Stomach (tissue), 19 donors: ENCODE measurements at places on chromosomes 2 and 18. TPM values are rescaled to one million over a fixed set of nuclear protein-coding genes. Genes with fewer than 3 reads are reported as not detected.
A peak's percentile ranks its signal among the peaks of the same experiment; 100 is the strongest.

GRCh38 chr18:24585996-24586566 is 125.6 kb downstream of the HRH4 start:
- no peaks in the 10 kb centered on the region for H3K36me3 ChIP-seq
- H3K27ac ChIP-seq, result no peak overlapping the region
- no peaks in the 10 kb centered on the region for H3K4me1 ChIP-seq
- no peak overlapping the region for H3K4me3 ChIP-seq

GRCh38 chr2:28415010-28415409 is 22.4 kb downstream of the FOSL2 start:
- no peaks in the 10 kb centered on the region for H3K27me3 ChIP-seq
- no peak overlapping the region for H3K4me3 ChIP-seq
- peaks cover 62% of the 10 kb centered on the region for H3K36me3 ChIP-seq
- H3K27ac ChIP-seq, result no peak overlapping the region

- H3K27ac ChIP-seq, result no peak overlapping the region
- H3K27me3 ChIP-seq, result peaks cover 99% of the 10 kb centered on the region
- H3K36me3 ChIP-seq, result no peaks in the 10 kb centered on the region
These were observed 1.4 kb upstream of the KIF1A start for GRCh38 chr2:240821429-240821778.

GRCh38 chr18:77057006-77057395 is 75.6 kb downstream of the MBP start:
- no peak overlapping the region for H3K4me3 ChIP-seq
- H3K4me1 ChIP-seq, result peaks cover 96% of the 10 kb centered on the region
- DNase-seq, result no peak
- H3K27me3 ChIP-seq, result no peaks in the 10 kb centered on the region

DNA sequence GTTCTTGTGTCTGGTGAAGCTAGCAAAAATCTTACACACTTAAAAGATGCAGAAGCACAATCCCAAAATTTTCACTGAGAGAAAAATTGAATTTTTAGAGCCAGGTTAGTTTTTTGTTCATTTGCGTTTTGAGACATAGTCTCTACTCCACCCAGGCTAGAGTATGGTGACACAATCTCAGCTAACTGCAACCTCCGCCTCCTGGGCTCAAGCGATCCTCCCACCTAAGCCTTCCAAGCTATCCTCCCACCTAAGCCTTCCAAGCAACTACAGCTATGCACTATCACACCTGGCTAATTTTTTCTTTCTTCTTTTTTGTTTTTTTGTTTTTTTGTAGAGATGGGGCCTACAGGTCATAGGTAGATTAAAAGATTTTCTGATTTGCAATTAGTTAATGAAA is 113.1 kb upstream of the RAB6C start:
- DNase-seq, result no peak
- no peak overlapping the region for H3K27ac ChIP-seq
- no peaks in the 10 kb centered on the region for H3K4me1 ChIP-seq
- no peaks in the 10 kb centered on the region for H3K36me3 ChIP-seq
- H3K4me3 ChIP-seq, result no peak overlapping the region
- H3K27me3 ChIP-seq, result no peaks in the 10 kb centered on the region

DNA sequence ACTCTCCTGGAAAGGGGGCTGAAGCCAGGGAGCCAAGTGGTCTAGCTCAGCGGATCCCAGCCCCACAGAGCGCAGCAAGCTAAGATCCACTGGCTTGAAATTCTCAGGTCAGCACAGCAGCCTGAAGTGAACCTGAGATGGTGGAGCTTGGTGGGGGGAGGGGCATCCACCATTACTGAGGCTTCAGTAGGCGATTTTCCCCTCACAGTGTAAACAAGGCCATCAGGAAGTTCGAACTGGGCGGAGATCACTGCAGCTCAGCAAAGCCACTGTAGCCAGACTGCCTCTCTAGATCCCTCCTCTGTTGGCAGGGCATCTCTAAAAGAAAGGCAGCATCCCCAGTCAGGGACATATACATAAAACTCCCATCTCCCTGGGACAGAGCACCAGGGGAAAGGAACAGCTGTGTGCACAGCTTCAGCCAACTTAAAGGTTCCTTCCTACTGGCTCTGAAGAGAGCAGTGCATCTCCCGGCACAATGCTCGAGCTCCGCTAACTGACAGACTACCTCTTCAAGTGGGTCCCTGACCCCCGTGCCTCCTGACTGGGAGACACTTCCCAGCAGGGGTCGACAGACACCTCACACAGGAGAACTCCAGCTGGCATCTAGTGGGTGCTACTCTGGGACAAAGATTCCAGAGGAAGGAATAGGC is 282.3 kb upstream of the EPC2 start:
- H3K4me1 ChIP-seq, result no peaks in the 10 kb centered on the region
- H3K27me3 ChIP-seq, result no peaks in the 10 kb centered on the region
- H3K27ac ChIP-seq, result no peak overlapping the region
- no peak overlapping the region for H3K4me3 ChIP-seq
- no peaks in the 10 kb centered on the region for H3K36me3 ChIP-seq

- H3K27me3 ChIP-seq, result no peaks in the 10 kb centered on the region
- DNase-seq, result no peak
- H3K4me1 ChIP-seq, result no peaks in the 10 kb centered on the region
- H3K27ac ChIP-seq, result no peak overlapping the region
These were observed 239.5 kb downstream of the WDR7 start for GRCh38 chr18:56890632-56891031.

GRCh38 chr2:197890168-197890567 is 85.8 kb downstream of the PLCL1 start:
- H3K4me3 ChIP-seq, result no peak overlapping the region
- no peak overlapping the region for H3K27ac ChIP-seq
- no peaks in the 10 kb centered on the region for H3K27me3 ChIP-seq
- DNase-seq, result peak; percentile 57

GRCh38 chr18:6729247-6730091 is at the start of gene ARHGAP28:
ARHGAP28 (plus strand) TSS chr18:6729716; CDS start chr18:6729822, 106 bp downstream.
- H3K4me3 ChIP-seq, result peak within 1 kb of the TSS; percentile 62
- no peaks in the 10 kb centered on the region for H3K27me3 ChIP-seq
- H3K36me3 ChIP-seq, result no peaks in the 10 kb centered on the region
- peak; percentile 70 for DNase-seq
- peaks cover 35% of the 10 kb centered on the region for H3K4me1 ChIP-seq

DNA sequence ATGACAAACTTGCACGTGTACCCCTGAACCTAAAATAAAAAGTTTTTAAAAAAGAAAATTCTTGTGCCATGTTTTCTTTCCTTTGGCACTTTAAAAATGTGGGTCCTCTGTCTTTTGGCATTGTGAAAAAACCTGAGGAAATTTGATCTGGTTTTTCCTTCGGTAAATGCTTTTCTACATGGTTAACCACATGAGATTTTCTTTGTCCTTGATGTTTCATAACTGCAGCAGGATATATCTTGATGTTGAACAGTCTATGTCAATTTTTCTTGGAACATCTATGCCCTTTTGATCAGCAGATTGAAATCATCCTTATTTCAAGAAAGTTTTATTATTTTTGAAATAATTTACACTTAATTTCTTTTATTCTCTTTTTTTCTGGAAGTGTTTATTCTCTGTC is 109.1 kb downstream of the TMEM17 start:
- H3K36me3 ChIP-seq, result no peaks in the 10 kb centered on the region
- H3K4me3 ChIP-seq, result no peak overlapping the region
- H3K27ac ChIP-seq, result no peak overlapping the region

DNA sequence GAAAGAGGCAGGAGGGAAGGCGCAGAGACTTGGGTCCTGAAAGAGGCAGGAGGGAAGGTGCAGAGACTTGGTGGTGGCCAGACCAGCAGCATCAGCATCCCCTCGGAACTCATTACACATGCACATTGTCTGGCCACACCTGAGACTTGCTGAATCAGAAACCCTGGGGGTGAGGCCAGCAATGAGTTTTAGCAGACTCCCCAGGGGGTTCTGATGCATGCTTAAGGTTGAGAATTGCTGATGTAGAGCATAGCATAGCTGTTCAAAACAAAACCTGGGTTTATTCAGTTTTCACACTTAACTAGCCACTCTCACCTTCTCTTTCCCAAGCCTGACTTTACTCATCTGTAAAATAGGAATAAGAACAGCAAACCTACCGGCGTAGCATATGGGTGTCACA is 122.9 kb downstream of the MRO start:
- H3K27ac ChIP-seq, result no peak overlapping the region
- H3K36me3 ChIP-seq, result no peaks in the 10 kb centered on the region
- no peaks in the 10 kb centered on the region for H3K27me3 ChIP-seq
- H3K4me3 ChIP-seq, result no peak overlapping the region
- no peaks in the 10 kb centered on the region for H3K4me1 ChIP-seq
- DNase-seq, result no peak

DNA sequence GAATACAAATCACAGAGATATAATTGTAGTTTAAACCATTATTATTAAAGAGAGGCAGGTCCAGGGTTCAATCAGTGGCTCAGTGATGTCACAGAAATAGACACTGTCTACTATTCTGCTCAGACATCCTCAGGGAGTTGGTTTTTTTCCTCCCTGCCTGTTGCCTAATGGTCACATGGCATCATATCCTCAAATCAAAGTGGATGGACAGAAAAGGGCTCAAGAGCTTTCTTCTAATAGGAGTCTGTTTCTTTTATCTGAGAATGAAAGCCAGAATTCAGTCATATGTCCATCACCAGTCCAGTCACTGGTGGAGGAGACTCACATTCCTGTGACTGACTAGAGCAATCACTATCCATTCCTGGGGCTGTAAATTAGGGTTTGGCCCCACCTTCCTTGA is 27.9 kb upstream of the EPC2 start:
- no peaks in the 10 kb centered on the region for H3K27me3 ChIP-seq
- H3K27ac ChIP-seq, result no peak overlapping the region
- no peak overlapping the region for H3K4me3 ChIP-seq
- no peak for DNase-seq
- H3K4me1 ChIP-seq, result peaks cover 21% of the 10 kb centered on the region

- H3K27ac ChIP-seq, result peak overlapping the region; percentile 98
- H3K4me3 ChIP-seq, result peak overlapping the region; percentile 84
- peaks cover 45% of the 10 kb centered on the region for H3K4me1 ChIP-seq
- no peak for DNase-seq
These were observed 611 bp upstream of the ITSN2 start for GRCh38 chr2:24360963-24361330.

DNA sequence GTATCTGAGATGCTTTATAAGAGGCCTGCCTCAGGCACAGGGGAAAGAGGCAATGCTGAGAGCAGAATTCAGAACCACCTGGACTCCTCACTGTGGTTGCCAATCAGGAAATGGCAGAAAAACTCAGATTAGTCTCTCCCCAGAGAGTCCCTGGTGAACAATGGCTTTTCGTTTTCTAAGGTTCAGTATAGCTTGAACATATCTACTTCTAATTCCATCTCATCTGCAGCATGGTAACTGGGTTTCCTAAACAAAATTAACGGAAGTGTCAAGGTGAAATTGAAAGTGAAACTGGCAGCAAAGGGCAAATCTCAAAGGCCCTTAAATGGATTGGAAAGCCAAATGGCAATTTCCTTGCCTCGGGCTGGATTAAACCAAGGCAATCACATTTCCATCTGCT is 480.2 kb upstream of the ACVR2A start:
- no peaks in the 10 kb centered on the region for H3K36me3 ChIP-seq
- DNase-seq, result no peak
- peaks cover 12% of the 10 kb centered on the region for H3K4me1 ChIP-seq
- H3K27me3 ChIP-seq, result no peaks in the 10 kb centered on the region

DNA sequence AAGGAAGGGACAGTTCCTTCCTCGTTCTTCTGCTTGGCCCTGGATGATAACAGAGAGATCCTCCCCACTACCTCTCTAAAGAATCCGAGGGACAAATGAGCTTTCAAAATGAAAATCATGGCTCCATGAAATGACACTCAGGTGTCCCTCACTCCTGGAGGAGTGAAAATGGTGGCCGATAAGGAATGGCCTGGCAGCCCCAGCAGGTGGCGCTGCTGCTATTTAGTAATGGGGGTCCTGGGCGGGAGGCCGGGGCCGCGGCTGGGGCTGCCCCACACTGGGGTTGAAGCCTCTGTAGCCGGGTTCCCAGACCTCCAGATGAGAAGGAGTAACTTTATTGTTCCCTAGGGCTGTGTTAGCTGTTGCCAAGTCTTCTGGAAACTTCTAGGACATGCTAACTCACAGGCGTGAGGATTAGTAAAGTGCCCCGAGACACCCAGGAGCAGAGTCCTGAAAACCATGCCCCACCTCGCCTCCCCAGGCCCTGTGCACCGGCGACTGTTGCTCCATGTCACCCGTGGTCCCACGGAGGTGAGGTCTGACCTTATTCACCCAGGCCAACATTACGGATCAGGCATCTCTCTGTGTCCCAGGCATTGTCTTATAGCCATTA is 138.0 kb downstream of the CTIF start:
- H3K4me3 ChIP-seq, result no peak overlapping the region
- peak; percentile 84 for DNase-seq
- H3K27me3 ChIP-seq, result no peaks in the 10 kb centered on the region
- H3K4me1 ChIP-seq, result peaks cover 24% of the 10 kb centered on the region
- H3K27ac ChIP-seq, result no peak overlapping the region

GRCh38 chr2:96773922-96774321 is 13.2 kb downstream of the CNNM4 start:
- no peaks in the 10 kb centered on the region for H3K27me3 ChIP-seq
- no peaks in the 10 kb centered on the region for H3K36me3 ChIP-seq
- peaks cover 35% of the 10 kb centered on the region for H3K4me1 ChIP-seq
- H3K27ac ChIP-seq, result peak overlapping the region; percentile 50
- H3K4me3 ChIP-seq, result peak overlapping the region; percentile 24

- H3K27ac ChIP-seq, result no peak overlapping the region
- H3K4me1 ChIP-seq, result no peaks in the 10 kb centered on the region
- H3K4me3 ChIP-seq, result no peak overlapping the region
- peak; percentile 50 for DNase-seq
These were observed 88.4 kb downstream of the PMAIP1 start for GRCh38 chr18:59988098-59988706.

DNA sequence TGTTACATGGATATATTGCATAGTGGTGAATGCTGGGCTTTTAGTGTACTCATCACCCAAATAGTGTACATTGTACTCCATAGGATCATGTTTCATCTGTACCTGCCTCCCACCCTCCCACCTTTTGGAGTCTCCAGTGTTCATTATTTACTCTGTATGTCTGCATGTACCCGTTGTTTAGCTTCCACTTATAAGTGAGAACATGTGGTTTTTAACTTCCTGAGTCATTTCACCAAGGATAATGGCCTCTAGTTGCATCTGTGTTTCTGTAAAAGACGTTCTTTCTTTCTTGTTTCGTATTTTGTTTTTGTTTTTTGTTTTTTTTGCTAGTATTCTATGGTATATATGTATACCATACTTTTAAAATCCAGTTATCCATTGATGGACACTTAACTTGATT is 107.5 kb downstream of the MSTN start:
- H3K36me3 ChIP-seq, result no peaks in the 10 kb centered on the region
- H3K27me3 ChIP-seq, result no peaks in the 10 kb centered on the region
- no peak for DNase-seq
- H3K27ac ChIP-seq, result no peak overlapping the region

Gene FSIP2
- 3.1 TPM for total RNA-seq

Gene MROH2A
- not detected for total RNA-seq

Gene CHRNA1
- not detected for total RNA-seq

Gene GREB1
- total RNA-seq, result 1.3 TPM

Gene CD226
- total RNA-seq, result 10.5 TPM

Gene ASB18
- total RNA-seq, result not detected

Gene ZNF892
- total RNA-seq, result 6.1 TPM

Gene AKAIN1
- not detected for total RNA-seq

Gene CXCR1
- total RNA-seq, result not detected

Gene MOCOS
- total RNA-seq, result 1.0 TPM
